Posterior vena cava (tissue), 2 donors: ENCODE measurements at places on chromosomes 11 and 22. TPM values are rescaled to one million over a fixed set of nuclear protein-coding genes. Genes with fewer than 3 reads are reported as not detected.

The IL17REL gene
- total RNA-seq: not detected

The MMP1 gene
- 1.4 TPM for total RNA-seq

The QSER1 gene
- total RNA-seq: 19.0 TPM

The SHANK2 gene
- 0.67 TPM for total RNA-seq

The KCNK4 gene
- total RNA-seq: not detected

The CCDC87 gene
- total RNA-seq: 0.46 TPM
